ENCODE measurements at places on chromosomes 4 and X.

GRCh38 chr4:121943941-121944340 is 7.9 kb downstream of the TRPC3 start:
- no peak for DNase-seq

GRCh38 chr4:58602731-58603359 is 1492.7 kb upstream of the IGFBP7 start:
- DNase-seq = no peak

GRCh38 chr4:90328558-90328957 is 201.4 kb downstream of the CCSER1 start:
- no peak for DNase-seq

DNA sequence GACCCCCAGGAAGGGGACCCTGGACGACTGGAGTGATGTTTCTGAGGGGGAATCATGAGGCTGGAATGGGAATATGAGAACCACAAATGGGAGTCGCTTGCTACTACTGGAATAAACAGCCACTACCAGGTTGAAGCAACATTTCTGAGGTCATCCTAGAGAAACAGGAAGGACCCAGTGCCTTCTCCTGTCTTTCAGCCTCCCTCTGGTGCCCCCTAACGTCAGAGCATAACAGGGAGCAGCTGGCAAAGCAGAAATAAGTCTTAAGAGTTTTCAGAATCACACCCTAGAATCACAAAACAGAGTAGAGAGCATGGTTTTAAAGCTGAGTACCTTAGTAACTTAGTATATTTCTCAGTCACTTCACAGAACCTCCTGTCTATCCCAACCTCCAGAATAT is 347.8 kb upstream of the PITX2 start:
- DNase-seq = peak; percentile 40

GRCh38 chrX:38018766-38019425 is 12.5 kb downstream of the SYTL5 start:
- DNase-seq = no peak

DNA sequence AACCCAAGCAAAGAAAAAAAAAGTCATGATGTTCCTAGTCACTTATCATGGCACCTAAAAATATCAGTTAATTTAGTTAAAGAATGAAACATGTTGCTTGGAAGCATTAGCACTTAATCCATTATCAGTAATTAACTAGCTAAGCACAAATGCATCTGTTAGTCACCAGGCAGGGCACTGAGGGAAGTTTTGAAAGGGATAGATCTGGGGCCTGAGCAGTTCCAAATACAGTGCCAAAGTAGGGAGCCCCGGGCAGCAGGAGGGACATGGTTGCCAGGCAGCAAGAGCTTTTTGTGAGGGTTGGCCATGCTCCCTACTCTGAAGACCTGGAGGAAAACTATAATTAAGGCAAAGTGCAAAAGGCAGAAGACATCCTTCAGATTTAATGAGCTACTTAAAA is 62.0 kb downstream of the PHKA1 start:
- DNase-seq = no peak

GRCh38 chr4:79163981-79164490 is 161.8 kb downstream of the NAA11 start:
- DNase-seq = no peak

DNA sequence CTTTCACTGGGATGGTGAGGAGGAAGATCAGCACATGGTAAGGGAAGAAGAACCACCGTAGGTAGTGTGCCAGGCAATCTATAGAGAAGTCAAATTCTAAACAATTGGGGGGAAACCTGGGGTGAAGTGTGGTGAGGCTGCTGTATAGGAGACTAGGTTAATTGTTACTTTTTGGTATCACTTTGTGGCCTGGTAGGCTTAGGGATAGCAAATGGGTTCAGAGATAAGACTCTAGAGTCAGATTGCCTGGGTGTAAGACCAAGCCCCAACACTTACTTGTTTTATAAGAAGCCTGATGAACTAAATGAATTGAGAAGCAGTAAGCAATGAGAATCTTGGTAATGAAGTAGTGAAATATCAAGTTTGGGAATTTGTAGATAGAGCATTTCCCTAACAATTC is 8.7 kb downstream of the SMAD1 start:
- DNase-seq = no peak

GRCh38 chrX:2819345-2820135 is 9.2 kb upstream of the GYG2 start:
- no peak for DNase-seq

GRCh38 chrX:63934791-63935190 is 149.8 kb upstream of the ARHGEF9 start:
- DNase-seq = no peak

DNA sequence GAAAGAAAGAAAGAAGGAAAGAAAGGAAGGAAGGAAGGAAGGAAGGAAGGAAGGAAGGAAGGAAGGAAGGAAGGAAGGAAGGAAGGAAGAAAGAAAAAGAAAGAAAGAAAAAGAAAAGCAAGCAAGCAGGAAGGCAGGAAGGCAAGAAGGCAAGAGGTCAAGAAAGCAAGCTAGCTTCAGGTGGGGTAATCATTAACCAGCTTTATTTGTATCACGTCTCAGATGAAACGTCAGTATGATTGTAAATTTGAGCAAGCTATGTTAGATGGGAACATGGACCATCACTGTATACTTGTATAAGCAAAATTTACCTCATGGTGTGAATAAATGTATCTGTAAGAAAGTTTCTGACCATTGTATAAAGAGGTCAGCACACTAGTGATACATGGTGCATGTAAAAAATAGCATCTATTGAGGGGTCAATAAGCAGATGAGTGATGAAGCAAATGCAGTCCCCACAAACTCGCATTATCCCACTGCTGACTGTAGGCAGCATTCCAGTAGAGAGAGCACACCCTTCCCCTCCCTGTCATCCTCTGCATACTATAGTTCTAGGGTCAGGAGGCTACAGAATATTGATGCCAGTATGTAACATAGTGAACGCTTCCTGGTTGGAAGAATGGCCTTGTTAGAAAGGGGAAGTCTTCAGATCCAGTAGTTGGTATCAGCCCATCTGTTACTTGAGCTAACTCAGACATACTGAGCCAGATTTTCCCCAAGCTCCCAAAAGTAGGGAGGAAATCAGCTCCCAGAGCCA is 16.5 kb upstream of the KLHL34 start:
- no peak for DNase-seq

Measured in aorta (tissue), 5 donors.